ENCODE measurements at places on chromosomes 11 and 22.

DNA sequence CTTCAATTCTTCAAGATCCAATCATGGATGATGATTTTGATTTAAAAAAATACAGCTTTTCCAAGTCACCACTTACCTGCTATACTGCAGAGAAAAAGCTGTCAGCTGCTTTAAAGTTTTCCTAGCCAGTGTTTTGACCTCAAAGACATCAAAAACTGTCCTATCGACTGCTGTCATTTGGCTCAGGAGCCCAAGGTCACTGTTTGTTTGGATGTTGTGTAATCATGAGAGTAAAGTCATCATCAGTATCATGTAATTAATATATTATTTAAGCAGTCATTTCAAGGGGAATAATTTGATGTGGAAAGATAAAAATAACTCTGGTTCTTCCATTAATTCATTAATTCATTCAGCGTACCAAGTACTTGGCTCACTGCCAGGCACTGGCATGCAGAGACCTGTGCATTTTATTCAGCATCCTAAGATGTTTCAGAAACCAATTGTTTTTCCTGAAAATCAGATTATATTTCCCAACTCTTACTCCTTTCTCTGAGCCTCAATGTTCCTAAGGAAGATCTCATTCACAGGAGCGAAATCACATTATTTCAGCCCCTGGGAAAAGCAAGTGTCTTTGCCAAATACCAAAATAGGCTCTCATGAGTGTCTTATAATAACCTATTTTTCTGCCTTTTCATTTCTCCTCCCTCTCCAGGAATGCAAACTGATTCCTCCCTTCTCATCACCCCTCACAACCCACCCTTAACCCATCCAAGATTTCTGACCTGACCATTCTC, 59.9 kb downstream of the SLC1A2 start:
- no peak for DNase-seq

- no peak for DNase-seq
Observed at GRCh38 chr11:32081901-32082300, 9.0 kb upstream of the RCN1 start.

DNA sequence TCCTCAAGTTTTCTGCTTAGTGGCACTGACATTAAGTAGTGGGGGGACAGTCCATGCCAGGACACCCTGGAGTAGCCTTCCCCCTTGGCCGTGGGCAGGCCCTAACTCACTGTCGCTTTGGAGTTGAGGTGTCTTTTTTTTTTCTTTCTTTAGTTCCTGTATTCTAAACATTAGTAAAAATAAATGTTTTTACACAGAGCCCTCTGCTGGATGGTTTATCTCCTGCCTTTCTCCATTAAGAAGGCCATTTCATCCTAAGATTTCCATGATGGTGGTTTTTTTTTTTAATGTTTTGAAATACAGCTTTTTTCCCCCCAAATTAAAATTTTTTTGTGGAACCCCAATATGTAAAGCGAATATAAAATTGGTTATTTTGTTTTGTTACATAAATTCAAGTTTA, 1.8 kb upstream of the TIGD3 start:
- no peak for DNase-seq

GRCh38 chr22:22959147-22959827, 71.7 kb downstream of the IGLL5 start:
- no peak for DNase-seq

GRCh38 chr11:104000798-104001197, 35.6 kb upstream of the DDI1 start:
- no peak for DNase-seq

DNA sequence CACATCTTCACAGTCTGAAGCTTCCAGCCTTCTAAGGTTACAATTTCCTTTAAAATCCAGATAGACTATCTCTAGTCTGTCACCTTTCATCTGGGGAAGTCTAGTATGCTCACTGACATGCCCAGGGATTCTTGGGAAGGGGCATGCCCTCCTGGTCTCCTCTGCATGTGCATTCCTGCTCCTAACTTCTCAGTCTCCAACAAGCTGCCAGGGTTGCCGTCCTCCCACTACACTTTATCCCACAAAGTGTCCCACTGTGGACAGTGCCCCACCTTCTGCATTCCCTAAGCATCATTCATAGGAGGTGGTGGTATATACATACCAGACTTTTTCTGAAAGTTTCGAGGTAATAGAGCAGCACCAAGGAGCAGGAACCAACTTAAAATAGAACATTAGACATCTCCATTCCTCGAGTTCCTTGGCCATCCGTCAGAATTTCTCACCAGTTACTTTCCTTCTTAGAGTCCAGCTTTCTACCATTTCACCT, 28.7 kb downstream of the EIF3F start:
- no peak for DNase-seq

- peak; percentile 6 for DNase-seq
Observed at GRCh38 chr11:85595285-85595884, 31.8 kb downstream of the DLG2 start.

All from NCI-H1417 treated with DMSO at 0.1 percent for 48 hours (cell line).